Left ventricle myocardium superior (tissue), 1 donor: ENCODE measurements at places on chromosomes 2 and 18.
A peak's percentile ranks its signal among the peaks of the same experiment; 100 is the strongest.

- no peak for DNase-seq
These were observed 147.7 kb downstream of the KLHL29 start for GRCh38 chr2:23532391-23533337.

GRCh38 chr18:36446059-36446458, 148.5 kb downstream of the FHOD3 start:
- no peak for DNase-seq

DNA sequence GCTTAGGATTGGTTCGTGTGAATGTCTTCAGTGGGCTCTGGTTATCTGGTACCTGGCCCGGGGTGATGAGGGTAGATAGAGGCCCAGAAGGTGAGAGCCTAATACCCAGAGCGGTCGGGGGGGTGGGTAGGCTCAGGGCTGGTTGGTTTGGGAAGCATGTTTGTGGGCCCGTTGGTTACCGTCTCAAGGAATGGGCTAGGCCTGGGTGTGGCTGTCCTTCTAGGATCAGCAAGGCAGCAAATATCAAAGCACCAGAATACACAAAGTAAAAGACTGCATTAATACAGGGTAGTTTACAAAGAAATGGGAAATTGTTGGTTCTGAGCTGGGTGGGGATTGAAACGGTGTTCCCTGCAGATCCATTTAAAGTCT, 6.0 kb upstream of the IL1R2 start:
- DNase-seq = no peak

DNA sequence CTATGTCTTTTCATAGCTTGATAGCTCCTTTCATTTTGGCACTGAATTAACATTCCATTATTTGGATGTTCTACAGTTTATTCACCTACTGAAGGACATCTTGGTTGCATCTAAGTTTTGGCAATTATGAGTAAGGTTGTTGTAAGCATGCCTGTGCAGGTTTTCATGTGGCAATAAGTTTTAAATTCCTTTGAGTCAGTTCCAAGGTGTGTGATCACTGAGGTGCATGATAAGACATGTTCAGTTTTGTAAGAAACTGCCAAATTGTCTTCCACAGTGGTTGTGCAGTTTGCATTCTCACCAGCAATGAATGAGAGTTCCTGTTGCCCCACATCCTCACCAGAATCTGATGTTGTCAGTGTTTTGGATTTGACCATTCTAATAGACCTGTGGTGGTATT, 24.2 kb downstream of the XDH start:
- no peak for DNase-seq

GRCh38 chr2:76310894-76311633, 600.3 kb upstream of the GCFC2 start:
- no peak for DNase-seq

DNA sequence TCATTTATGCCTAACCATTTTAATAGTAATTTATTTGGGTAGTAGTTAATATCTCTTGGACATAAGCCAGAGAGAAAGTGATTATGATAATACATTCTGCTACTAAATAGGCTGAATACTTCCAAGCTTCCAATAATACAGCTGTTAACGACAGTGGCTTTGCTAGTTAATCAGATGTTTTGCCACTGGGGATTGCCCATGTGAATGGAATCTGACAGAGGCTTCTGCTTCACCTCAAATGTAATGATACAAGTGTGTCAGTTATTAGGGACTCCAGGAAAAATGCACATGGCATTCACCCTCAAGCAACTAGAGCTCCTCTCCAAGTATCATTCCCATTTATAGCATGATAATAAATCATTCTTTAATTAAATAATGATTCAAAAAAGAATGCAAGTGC, 185.0 kb upstream of the TMEFF2 start:
- no peak for DNase-seq

- DNase-seq = no peak
These were observed 132.2 kb downstream of the TDRD15 start for GRCh38 chr2:21256006-21256405.

- no peak for DNase-seq
These were observed 80.0 kb downstream of the RHBDD1 start for GRCh38 chr2:226915846-226916360.

DNA sequence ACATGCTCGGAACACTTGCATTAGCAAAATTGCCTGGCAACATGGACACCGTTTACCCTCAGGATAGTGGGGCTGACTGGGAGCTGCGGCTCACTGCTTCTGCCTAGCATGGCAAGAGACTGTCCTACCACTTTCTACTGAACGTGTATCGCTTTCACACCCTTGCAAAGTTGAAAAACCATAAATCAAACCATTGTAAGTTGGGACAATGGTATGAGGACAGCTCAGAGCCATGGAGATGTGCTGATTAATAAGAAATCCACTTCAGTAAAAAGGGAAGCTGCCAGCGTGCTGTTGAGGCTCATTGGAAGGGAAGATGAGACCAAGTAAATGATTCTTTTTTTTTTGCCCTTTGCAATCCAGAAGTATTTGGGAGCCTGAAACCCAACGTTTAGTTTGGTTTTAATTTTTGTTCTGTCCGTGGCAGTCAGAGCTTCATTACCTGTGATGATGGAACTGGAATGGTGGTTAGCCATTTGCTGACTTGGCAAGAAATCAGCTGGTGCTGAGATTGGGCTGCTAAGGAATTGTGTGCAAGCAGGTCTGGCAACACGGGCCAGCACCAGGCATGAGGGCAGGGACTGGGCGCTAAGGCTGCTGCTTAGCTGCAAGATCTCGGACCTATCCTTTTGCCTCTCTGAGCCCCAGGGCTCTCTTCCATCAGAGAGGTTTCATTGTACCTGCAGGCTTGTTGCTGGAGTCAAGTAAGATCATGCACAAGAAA, 75.5 kb upstream of the HS6ST1 start:
- DNase-seq = no peak

DNA sequence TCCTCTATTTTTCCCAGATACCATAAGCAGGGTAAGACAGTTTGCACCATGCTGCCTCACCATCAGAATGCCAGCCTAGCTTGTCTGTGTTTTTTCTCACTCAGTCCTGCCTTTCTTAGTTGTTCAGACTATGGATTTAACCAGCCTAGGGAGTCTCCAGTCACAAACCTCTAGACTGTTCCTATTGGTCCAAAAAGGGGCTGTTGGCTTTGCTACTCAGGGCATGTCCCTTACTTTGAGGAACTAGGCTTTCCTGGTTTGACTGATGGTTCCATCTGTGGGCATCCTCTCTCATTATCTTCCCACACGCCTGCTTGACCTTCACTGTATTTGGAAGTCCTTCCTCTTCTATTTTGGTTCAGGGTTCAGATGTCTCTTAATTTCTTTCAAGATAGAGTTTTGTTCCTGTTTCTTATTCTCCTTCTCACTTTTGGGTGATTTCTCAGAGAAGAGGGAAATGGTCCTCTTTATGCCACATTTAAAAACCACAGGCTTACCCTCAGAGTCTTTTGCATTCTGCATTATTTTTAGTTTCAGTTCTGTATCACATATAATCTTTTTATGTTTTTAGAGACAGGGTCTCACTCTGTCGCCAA, 31.3 kb upstream of the TMEM131 start:
- no peak for DNase-seq

- no peak for DNase-seq
These were observed 52.9 kb downstream of the CABLES1 start for GRCh38 chr18:23188068-23188760.

GRCh38 chr2:9944330-9944758, 7.1 kb upstream of the GRHL1 start:
- no peak for DNase-seq

GRCh38 chr2:44273596-44273995, 1.7 kb upstream of the SLC3A1 start:
- no peak for DNase-seq

GRCh38 chr2:214077727-214078126, 333.1 kb upstream of the VWC2L start:
- no peak for DNase-seq

- DNase-seq = no peak
These were observed 298.5 kb downstream of the PAX3 start for GRCh38 chr2:222000326-222000725.

- no peak for DNase-seq
These were observed 22.8 kb downstream of the TTLL4 start for GRCh38 chr2:218733171-218734021.

DNA sequence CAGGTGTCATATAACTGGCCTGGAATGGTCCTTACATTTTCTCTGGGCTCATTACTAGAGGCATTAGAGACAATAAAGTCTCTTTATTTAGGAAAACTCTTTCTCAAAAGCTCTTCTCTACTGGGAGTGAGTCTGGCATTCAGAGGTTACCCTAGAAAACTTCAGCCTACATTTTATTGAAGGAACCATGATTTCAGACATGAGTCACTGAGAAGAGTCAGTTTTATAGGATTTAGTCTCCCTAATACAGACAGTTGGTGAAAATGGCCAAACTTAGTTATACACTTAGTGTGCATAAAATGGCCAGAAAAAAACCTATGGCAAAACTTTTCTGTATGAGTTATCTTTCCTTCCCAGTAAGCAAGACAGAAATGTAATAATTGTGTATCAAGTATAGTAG, 689.4 kb downstream of the ZEB2 start:
- no peak for DNase-seq

GRCh38 chr2:133200684-133201421, 367.4 kb downstream of the NCKAP5 start:
- no peak for DNase-seq

GRCh38 chr2:207467716-207468347, 61.9 kb upstream of the CREB1 start:
- no peak for DNase-seq

DNA sequence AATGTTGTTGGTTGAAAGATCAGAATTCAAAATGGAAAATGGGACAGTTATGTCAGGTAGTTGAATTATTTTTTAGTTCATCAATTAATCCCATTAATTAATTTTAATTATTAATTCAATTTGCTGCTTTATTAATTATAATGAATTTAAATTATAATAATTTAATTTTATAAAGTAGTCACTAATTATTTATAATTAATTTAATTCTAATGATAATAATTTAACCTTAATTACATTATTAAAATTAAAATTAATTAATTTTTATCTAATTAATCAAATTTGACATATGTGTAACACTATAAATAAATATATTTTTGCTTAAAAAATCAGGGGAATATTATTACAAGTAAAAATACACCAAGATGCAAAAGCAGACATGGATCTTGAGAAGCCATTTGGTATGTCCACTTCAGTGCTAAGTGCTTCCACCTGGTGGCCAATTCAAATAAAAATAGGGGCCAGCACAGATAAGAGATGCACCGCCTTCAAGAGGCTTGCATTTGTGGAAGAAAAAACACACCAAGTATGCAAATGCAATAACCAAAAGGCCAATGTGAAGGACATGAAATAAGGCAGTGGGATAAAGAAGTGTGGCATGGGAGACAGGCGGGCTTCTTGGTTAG, 73.2 kb downstream of the MBP start:
- no peak for DNase-seq

DNA sequence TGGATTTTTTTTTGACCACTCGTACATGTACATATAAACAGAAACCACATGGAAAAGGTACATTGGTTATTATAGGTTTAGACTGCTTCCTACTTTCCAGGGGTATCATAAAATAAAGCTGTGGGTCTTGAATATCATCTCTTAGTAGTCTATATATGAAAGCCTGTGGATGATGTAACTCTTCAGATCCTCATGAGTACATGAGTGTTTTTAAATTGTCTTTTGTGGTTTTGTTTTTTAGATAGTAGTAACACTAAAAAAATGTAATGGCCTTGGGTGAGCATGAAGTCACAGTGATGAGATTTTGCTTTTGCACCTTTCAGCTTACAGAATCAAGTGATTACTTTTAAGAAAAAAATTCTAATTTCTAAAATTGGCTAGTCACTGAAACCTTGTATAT, 80.2 kb downstream of the RAB3GAP1 start:
- no peak for DNase-seq

DNA sequence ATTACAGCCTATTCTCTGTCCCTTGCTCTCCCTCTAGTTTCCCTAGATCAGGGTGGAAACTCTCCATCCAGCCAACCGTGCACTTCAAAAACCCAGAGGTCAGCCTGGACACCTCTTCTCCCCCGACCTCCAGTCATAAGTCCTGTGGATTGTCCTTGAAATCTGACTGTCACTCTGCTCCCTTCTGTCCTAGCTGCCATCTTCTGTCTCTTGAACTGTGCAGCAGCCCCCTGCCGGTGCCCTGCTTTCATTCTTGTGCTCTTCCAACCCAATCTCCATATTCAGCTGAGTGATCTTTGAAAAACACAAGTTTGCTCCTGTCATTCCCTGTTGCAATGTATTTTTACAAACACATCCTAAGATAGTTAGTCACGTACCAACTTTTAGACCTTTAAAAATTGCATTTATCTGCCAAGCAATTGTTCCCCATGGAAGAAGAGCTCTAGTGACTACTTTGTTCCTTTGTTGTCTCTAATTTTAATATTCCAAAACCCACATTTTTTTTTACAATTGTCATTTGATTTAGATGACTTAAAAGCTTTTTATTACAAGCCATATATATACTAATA, 254.3 kb downstream of the CAMKMT start:
- DNase-seq = no peak

DNA sequence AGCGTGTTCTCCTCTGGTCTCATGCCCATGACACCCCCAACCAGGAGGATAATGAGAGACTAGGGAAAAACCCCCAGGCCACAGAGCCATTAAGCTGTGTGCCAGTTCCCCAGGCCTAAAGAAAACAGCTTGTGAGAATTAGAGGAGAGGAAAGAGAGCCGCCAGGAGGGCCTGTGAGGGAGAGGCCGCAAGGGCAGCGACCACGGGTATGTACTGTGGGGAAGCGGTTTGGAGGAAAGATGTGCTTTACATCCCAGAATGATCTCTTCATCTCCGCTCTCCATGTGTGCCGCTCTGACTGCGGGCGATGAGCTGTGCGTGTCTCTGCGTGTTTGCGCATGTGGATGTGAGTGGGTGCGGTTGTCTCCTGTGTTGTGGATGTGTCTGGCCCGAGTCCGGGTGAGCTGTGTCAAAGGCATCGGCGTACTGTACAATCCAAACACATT, 82.9 kb downstream of the DYSF start:
- DNase-seq = peak; percentile 16

- no peak for DNase-seq
These were observed 24.8 kb downstream of the NCK2 start for GRCh38 chr2:105769504-105769903.

DNA sequence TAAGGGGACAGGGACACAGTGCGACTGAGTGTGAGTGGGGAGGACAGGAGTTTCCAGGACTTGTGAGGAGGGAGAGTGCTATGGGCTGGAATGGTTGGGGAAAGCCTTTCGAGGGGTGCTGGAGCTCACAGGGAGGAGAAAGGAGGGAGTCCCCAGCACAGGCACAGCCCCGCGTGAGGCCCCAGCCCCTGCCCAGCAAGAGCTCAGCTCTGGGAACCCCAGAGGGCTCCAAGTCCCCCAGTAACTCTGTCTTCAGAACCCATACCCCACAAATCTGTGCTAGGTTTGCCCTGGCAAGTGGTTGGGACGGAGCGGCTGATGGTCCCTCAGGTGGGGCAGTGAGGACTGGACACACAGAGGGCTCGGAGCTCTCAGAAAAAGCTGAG, 75.4 kb downstream of the SFXN5 start:
- no peak for DNase-seq

DNA sequence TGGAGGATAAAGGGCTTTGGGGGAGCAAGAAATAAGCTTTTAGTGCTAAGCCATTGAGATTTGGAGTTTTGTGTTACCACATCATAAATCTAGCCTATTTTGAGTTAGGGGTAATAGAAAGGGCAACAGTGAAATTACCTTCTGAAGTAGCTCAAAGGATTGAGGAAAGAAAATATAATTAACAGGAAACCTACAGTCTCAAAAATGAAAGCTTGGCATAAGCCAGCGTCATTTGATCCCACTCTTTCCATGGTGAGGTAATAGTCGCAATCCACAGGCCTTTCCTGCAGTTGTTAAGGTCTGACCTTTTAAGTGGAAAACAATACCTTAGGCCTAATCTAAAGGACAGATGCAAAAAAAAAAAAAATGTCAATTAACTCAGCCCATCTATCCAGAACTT, 182.7 kb downstream of the UXS1 start:
- no peak for DNase-seq

- no peak for DNase-seq
These were observed 871.9 kb downstream of the TSN start for GRCh38 chr2:122627388-122627787.
